Eye (tissue), 1 donor: ENCODE measurements at places on chromosomes 3 and 15.

DNA sequence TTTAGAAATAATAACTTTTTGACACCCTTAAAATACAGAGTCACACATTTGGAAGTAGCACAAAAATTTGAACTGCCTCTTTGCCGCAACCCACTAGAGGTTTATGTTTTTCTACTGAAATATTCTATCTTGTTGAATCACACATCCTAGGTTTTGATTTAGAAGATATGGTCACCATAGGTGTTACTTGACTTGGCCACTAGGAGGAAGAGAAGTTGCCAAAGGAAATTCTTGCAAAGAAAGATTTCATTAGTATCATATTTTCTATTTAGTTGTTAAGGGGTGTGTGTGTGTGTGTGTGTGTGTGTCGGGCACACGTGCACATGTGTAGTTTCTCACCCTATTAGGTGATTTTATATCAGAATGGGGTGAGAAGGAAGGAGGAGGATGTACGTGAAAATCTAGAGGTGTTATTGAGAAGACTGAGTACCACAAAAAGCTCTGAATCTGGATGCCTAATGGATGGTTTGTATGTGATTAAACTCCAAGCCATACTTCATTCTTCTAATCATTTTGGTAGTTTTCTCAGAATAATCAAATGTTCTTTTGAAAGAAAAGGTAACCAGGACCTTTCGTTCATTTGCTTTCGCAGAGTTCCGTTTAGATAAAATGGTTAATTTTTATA is 31.5 kb downstream of the ZFAND6 start:
- DNase-seq = no peak

GRCh38 chr3:197460639-197461038 is 95.1 kb downstream of the BDH1 start:
- no peak for DNase-seq

- no peak for DNase-seq
These were observed 175.1 kb downstream of the PTPRG start for GRCh38 chr3:61736506-61736905.

DNA sequence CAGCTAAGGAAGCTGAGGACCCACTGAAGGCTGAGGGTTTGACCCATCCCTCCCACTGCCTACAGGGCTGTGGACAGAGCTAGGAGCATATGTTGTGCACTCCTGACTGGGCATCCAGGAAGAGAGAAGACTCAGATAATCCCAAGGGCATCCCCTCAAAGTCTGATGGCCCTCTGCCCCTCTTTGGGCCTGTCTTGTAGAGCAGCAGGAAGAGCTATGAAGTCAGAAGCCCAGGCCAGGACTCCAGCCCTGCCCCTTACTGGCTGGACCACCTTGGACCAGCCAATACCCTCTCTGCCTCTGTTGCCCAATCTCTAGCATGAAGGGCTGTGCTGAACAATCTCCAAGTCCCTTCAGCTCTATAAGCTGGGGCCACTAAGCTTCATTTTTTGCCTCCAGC is 210.8 kb downstream of the RPLP1 start:
- no peak for DNase-seq

- DNase-seq = peak; percentile 5
These were observed 229.3 kb downstream of the OCA2 start for GRCh38 chr15:27869697-27870281.

DNA sequence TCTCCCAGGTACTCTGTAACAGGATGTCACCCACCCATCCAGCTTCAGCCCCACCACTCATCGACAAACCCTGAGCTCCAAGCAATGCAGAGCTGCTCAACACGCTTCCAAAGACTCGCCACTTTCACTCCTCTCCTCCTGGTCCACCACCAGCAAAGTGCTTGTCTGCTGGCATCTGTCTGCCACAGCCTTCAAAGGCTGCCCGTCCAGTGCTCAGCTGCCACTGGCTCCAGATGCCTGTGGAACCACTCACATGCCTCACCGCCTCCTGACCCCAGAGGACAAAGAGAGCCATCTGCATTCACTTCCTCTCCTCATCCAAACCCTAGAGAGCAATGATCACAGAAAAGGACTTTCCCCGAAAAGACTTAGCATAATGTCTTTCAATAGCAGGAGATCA is 109.5 kb upstream of the OCA2 start:
- DNase-seq = peak; percentile 86

DNA sequence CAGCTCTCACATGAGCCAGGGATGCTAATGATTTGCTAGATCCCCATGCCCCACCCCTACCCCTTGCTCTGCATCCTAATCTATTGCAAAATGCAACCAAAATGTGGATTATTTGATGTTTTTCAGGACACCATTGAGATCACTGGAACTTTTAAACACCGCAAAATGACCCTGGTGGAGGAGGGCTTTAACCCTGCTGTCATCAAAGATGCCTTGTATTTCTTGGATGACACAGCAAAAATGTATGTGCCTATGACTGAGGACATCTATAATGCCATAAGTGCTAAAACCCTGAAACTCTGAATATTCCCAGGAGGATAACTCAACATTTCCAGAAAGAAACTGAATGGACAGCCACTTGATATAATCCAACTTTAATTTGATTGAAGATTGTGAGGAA is 29.7 kb downstream of the HDC start:
- no peak for DNase-seq

GRCh38 chr15:62270216-62270921 is 105.3 kb upstream of the C2CD4B start:
- DNase-seq = no peak

- no peak for DNase-seq
These were observed 22.6 kb upstream of the LRTM1 start for GRCh38 chr3:54950391-54951003.

- DNase-seq = no peak
These were observed 113.5 kb upstream of the CHL1 start for GRCh38 chr3:83096-83495.

DNA sequence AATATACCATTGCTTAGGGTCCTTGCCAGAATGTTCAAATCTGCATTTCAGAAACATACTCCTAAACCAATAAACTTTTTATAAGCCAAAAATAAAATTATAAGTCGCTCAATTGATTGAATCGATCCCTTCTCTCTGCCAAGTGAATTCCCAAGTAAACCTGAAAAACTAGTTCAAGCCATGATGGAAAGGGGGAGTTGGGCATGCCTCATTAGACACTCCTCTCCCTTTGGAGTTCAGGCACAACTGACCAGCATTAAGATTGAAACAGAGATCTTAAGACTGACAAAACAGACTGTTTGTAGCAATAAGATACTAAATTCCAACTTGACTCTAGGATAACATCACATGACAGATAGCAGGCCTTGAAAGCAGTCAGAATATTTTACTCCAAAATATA is 113.7 kb upstream of the RASGRP1 start:
- DNase-seq = no peak

GRCh38 chr15:70266412-70267121 is 168.8 kb upstream of the TLE3 start:
- peak; percentile 73 for DNase-seq

DNA sequence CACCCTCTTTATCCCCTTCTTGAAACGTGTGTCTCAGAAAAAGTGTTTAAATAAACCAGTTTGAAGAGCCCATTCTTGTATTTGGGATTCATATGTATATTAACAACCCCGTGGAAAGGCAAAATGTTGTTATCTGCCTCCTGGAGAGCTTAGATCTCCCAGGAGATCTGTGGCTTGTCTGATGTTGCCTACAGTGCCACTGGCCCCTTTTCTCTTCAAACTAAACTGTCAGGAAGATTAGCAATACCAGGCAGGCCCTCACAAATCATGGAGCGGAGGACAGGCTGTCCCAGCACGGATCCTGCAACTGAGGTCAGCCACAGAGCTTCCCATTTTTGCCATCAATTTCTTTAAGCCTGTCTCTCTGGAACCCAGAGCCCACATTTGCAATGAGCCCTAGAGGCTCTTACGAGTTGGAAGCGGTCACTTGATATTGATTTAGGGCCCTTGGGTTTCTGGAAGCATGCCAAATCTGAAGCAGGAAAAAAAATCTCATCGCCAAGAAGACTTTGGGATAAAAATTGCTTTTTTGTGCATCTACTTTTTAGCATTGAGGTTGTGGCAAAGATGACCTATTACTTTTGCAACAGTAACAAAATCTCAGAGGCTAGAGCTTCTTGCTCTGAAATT is 234.1 kb downstream of the OPA1 start:
- DNase-seq = no peak

- DNase-seq = peak; percentile 4
These were observed at the start of gene ILDR1 for GRCh38 chr3:122021811-122022401. TSS of gene ILDR1 (minus strand) at chr3:122022247. CDS start at chr3:122022077, 170 bp downstream.
